ENCODE measurements at places on chromosomes 7 and 10.
A peak's percentile ranks its signal among the peaks of the same experiment; 100 is the strongest.

- no peak for DNase-seq
These were observed 169.1 kb downstream of the EGFR start for GRCh38 chr7:55187701-55188491.

DNA sequence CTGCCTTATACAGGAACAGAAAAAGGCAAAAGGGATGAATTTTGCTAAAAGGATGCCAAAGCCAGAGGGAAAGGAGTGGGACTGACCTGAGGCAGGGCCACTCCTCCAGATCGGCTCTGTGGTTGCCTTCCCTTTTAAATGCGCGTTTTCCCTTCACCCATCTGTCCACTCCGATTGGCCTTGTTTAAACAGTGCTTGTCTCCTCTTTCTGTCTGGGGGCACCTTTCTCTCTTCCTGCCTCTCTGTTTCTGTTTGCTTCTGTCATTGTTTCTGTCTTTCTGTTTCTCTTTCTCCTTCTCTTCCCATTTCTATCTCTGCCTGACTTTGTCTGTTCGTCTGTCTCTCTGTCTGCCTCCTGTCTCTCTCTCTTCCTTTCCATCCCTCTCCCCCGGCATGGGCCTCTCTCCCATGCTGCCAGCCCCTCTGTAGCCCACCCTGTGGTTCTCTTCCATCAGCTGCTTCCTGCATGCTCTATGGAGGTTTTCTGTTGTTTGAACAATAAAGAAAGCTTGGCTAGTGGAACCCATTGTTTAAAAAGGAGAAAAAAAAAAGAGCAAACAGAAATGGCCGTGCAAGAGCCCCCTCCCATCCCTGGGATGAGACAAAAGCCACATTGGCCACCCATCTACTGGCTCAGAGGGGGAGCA lies 29.5 kb upstream of the HSPB1 start:
- DNase-seq, result no peak

DNA sequence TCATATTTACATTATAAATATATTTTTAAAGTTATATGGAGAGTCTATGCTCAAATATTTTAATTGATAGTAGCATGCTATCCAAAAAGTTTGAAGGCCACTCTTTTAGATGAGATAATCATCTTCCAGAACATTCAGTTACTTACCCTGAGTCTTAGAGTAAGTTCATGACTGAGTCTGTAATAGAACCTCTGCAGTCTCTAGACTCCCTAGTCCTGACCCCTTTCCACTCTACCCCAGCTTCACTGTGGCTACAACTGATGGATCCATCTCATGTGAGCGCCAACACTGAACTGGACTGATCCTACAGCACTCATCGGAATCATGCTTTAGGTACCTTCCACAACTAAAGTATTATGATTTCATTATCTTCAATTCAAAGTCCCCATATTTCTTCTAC lies 10.1 kb downstream of the HACD1 start:
- DNase-seq, result no peak

DNA sequence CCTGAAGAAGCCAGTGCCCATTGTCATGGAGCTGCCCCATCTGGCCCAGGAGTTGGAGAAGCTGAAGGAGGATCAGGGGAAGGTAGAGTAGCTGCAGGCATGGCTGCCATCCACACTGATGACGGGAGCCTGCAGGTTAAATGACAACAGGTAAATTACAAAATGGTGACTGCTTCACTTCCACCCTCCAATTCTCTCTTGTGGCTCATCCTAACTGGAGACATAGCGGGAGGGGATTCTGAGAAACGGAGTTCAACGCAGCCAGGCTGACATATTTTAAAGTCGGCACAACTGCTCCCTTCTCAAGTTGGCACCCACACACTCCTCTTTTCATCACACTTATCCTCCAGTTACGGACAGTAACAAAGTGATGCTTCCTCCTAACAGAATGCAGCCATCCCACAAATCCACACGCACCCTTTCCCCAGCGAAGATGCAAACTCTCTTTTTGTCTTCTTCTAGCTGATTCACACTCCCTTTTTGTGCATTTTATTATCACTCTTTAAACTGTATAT lies 103.0 kb downstream of the SLC37A3 start:
- no peak for DNase-seq

DNA sequence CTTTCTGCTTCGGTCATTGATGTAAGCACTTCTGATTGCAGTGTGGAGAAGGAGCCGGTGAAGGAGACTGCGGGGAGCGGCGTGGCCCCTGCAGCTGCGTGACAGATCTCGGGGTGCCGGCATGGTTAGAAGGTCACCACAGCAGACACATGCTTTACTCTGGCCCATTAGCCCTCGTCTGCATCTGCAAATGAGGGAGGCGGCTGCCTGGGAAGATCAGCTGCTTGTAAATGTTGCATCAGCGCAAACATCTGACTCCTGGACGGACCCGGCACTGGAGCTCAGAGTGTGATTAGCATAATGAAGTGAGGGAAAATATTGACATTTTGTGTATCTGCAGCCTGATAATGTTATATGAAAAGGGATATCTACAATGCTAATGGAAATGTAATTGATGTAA lies 30.5 kb upstream of the MNX1 start:
- no peak for DNase-seq

- no peak for DNase-seq
These were observed 59.6 kb downstream of the ZRANB1 start for GRCh38 chr10:125001313-125002046.

DNA sequence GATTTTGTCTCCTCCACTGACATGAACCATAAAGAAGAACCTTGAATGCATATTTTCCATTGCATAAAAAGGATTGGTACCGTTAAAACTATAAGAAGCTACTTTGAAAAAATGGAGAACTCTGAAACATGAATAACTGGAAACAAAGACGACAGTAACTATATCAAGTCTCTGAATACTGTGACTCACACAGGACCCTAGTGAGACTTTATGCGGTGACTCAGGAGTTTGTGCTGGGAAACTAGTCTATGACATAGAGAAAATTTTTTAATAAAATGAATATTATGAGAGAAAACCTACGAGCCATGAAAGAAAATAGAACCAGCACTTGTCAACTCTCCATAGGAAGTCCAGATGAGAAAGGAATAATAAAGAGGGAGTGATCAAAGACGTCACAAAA lies 339.9 kb upstream of the ADARB2 start:
- no peak for DNase-seq

DNA sequence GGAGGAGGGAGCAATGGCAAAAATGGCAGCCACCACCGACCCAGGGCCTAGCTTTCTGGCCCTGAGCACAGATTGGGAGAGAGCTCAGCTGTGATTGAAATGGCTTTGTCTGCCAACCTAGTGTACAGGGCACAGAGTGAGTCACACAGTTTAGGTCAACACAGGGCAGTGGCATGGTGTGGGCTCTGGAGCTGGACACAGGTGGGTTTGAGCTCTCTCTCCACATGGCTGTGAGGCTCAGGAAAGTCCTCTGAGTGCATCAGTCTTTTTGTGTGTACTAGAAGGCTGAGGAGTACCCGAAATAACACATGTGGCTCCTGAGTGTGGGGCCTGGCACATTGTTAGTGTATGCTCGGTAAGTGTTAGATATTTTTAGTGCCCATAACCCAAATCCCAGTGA lies 60.2 kb upstream of the LOXL4 start:
- DNase-seq, result no peak

GRCh38 chr10:69901628-69902505 lies 100.2 kb downstream of the COL13A1 start:
- no peak for DNase-seq

DNA sequence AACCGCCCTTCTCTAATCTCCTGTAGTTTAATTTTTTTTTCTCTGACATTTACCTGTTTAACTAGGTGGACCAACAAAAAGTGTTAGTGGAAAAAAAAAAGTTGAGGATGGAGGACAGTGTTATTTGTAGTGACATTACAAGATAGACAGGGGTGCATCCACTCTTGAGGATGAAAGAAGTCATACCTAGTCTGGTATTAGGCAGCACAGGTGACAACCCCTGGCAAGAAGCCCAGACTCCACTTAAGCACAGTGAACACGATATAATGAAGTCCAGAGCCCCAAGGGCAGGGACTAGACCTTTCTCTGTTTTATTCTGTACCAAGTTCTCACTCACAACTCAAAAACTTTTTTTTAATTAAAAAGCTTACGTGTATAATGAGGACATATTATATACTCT lies 268.4 kb downstream of the GPR37 start:
- no peak for DNase-seq

DNA sequence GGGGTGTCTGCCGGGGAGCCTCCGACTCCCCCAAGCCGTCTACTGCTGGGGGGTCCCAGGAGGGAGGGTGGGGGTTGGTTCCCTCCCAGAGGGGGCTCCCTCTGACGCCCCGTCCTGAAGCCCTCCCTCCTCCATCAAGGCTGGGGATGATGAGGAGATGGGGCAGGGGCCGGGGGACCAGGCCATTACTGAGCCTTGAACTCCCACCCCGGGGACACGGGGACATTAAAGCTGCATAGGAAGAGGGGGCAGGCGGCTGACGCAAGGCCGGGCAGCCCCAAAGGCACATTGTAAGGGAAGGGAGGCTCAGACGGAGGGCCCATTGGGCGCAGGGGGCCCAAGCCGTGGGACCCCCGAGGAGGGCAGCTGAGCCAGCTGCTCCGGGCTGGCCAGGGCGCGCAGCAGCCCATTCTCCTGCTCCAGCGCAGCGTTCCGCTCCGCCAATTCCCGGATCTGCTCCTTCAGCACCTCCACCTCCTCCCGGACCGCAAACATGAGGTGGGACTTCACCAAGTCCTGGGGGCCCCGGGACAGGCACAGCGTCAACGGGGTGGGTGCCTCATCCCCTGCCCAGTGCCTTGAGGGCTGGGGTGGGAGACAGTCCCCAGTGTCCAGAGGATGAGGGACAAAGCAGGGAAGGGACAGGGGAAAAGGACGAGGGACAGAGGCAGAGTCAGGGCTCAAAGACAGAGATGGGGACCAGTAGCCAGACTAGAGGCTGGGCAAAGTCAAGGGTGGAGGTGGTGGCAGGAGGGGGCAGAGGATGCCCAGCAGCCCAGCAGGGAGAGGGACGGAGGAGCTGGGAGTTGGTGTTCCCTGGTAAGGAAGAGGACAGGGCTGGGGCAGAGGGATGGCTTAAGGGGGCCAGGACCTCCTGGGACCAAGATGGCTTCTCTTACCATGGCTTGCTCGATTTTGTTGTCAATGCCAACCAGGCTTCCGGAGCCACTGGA lies 2.9 kb upstream of the SPACDR start:
- no peak for DNase-seq

DNA sequence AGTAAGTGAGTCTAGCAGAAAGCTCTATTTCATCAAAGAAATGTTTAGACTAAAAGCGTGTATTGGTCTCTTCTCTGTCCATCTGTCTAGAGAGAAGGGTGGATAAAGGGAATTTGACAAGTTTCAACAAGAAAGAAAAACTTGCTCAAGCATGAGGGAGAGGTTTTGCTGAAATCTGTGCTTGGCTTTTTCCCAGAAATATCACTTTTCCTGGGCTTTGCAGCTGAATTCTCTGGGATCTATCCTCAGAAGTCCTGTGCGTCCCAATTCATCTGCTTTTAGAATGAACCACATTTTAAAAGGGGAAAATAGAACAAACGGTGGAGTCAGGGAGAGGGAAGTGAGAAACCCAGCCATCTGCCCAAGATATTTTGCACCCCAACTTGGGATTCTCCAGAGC lies 59.6 kb upstream of the CELF2 start:
- no peak for DNase-seq

GRCh38 chr7:44136731-44137130 lies 4.4 kb downstream of the MYL7 start:
- DNase-seq, result no peak

DNA sequence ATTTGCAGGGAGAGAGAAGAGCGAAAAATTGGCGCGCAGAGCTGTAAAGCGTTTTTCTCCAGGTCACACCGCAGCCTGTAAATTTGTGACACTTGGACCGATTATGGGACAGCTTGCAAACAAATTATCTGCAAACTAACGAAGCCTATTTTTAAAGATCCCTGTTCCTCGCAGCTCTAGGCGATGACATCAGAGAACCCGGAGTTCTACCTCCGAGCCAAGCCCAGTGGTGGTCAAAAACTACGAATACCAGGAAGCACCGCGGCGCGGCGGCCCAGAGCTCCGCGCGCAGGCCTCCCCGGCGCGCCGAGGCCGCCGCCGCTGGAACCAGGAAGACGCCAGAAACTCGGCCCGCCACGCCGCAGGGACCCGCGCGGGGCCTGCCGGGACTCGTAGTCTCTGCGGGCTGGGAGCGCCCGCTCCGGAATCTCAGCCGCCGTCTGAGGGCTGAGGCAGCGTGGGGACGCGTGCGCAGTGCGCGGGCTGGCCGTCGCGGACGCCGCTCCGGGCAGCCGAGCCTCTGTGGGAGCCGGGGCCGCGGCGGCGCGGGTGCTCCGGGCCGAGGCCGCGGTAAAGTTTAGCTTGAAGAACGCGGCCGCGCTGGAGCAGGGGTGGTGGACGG lies at the start of gene PLEKHA1:
TSS of gene PLEKHA1 (plus strand) at position 472 of the 622 bp plus-strand sequence. CDS start 18,493 bp downstream, outside the sequence.
- peak; percentile 50 for DNase-seq

GRCh38 chr10:82813856-82814255 lies 938.9 kb downstream of the NRG3 start:
- DNase-seq, result no peak

DNA sequence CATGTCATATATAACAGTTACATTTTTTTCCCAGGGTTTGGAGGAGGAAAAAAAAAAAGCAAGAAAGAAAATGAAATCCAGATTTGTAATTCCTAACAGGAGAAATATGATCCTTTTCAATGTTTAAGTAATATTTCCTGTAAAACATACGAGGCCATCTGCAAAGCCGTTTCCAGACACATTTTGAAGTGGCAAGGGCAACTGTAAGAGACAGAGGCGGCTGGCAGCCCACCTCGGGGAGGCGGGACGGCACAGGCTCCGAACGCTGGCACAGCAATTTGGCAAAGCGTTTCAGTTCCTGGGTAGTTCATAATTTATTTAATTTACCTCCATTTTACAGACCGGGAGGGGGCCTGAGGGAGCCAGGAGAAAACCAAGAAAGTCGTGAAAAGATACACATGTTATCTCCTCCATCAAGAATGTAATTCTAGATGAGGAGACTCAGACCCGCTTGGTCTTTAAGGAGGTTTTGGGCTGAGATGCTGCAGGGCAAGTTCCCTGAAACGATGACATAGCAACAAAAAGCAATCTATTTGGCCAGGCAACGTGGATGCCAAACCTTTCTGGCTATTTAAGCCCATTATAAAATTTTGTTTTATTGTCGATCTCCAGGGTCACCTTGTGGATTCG lies 448.5 kb upstream of the MKI67 start:
- DNase-seq, result no peak

DNA sequence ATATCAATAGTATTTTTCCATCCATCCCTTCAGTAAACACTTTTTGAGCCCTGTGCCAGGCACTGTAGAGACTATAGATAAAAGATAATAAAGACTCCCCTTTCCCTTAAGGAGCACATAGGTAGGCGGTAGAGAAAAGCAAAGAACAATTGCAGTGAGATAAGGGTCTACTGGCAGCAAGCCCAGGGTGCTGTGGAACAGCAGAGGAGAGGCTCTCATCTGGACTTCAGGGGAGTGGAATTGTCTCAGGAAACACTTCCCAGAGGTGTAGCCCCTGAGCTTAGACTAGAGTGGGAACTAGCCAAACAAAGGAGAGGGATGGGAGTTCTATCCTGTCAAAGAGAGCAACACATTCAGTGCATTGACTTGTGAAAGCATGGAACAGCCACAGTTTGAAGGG lies 102.0 kb downstream of the NRF1 start:
- no peak for DNase-seq

GRCh38 chr7:25263337-25263736 lies 35.1 kb upstream of the NPVF start:
- DNase-seq, result no peak
